NCI-H226 (cell line): ENCODE measurements at places on chromosomes 6 and 20.

DNA sequence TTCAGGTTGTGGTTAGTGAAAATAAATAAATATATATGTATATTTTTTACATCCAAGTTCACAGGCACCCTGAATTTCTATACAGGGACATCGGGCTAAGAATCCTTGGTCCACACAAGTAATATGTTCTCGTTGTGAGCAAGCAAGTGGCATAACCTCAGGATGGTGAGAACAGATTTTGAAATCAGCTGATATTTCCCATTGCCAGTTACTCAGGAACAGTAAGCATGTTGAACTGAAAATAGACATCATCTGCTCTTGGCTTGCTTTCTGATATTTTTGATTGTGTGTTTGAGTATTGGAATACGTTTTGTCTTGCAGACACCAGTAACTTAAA, 87.7 kb downstream of the TRMT6 start:
- no peak for DNase-seq

GRCh38 chr6:125781314-125781868, 9.4 kb upstream of the NCOA7 start:
- DNase-seq, result no peak

- peak; percentile 31 for DNase-seq
Measured at GRCh38 chr20:35947489-35947888, 6.8 kb downstream of the SCAND1 start.

- DNase-seq, result no peak
Measured at GRCh38 chr6:86331919-86332318, 605.4 kb upstream of the HTR1E start.

GRCh38 chr6:115721564-115721963, 339.1 kb downstream of the FRK start:
- no peak for DNase-seq

DNA sequence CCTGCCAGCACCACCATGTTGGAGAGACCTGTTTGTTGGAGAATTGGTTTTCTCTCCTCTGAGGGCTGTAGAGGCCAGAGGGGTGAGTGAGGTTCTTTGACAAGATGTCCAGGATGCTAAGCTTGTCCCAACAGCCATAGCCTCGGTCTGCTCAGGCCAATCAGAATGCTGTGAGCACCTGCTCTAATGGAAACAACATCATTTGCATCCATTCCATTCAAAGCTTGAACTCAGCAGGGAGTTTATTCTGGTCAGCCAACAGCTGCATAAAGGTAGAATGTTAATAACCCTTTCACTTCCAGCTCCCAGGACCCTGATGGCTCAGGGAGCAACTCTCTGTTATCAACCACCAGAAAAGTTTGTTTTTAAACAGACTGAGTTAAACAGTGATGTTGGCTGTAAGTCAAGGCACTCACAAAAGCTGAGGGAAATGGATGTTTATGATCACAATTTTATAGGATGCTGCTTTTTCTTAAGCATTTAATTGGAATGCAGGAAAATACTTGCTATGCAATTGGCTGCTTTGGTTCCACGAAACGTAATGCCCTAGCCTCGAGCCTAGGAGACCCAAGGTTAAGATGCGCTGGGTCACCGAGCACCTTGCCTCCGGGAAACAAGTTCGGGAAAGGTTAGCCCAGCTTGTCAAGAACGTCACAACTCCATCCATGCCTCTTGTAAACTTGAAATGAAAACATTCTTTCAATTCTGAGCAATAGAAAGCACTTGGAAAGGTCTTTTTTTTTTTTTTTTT, 155.2 kb downstream of the NFATC2 start:
- DNase-seq, result no peak

- no peak for DNase-seq
Measured at GRCh38 chr20:46992640-46993035, 98.0 kb downstream of the EYA2 start.
